ENCODE measurements at places on chromosomes 7 and 10.
A peak's percentile ranks its signal among the peaks of the same experiment; 100 is the strongest.

- no peak for DNase-seq
Observed at GRCh38 chr10:7501157-7501556, 90.3 kb upstream of the SFMBT2 start.

DNA sequence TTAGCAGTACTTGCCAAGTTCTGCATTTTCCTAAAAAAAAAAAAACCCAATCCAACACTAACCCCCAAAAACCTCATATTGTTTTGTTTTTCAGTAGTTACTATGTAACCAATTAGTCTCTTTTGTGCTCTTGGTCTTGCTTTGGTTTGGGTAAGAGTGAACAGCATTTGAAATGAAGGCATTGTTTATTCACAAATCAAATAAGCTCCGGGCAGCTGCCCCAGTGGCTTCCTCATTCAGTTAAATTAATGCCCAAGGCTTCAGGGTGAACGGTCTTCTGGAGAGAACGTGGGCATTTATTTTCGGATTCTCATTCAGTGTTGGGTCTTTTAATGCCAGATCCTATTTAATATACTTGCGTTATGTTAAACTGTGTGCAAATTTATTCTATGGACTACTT lies 108.7 kb downstream of the GFRA1 start:
- no peak for DNase-seq

DNA sequence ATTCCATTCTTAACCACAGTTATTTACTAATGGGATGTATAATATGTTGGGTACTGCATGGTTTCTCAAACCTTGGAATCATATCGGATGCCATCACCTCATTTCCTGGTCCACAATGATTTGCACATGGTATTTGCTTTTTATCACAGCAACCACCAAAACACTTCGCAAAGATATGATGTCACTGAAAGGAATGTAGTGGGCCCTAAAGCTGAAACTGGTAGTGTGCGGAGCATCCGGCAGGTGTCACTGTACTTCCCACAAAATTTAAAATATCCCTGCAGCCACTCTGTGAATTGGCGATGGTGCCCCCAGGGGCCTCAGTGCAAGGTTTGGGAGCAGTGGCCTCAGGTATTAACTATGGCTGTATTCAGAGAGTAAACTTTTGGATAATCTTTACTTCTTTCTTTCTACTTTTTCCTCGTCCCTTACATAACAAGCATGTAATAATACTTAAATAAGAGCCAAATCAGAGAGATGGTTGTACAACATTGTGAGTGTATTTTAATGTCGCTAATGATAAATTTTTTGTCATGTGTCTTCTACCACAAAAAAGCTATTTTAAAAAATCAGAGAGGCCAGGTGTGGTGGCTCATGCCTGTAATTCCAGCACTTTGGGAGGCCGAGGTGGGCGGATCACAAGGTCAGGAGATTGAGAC lies 66.2 kb downstream of the FAM241B start:
- no peak for DNase-seq

- no peak for DNase-seq
Observed at GRCh38 chr10:132139526-132139925, 47.2 kb upstream of the DPYSL4 start.

DNA sequence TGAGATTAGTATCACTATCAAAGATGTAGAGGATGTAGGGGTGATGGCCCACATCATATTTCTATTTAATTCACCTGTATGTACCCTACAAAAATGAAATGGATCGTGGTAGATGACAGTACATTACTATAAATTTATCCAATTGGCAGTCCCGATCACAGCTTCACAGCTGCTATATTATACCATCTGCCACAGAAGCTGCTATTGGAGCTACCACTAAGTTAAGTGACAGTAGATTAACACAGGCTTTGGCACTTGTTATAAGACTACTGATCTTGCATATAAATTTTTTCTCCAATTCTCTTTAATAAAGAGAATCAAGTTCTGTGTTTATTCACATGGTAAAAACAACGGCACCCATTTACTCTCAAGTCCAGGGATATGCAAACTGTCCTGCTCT lies 24.9 kb upstream of the MAGI2 start:
- no peak for DNase-seq

DNA sequence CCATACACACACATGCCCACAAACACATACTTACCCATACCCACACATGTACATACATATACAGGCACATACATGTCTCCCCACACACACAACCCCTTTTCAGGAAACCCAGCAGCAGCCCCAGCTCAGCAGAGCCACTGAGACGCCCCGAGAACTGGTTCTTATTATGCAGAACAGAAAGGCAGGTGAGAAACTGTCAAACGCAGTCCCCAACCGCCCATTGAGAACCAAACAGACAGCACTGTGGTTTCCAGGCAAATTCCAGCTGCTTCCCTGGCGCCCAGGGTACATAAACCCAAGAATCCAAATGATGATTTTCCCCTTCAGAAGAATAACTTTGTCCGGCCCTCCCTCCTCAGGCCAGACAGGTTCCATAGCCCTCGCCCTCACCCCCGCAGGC lies 366.6 kb upstream of the ZMIZ1 start:
- DNase-seq = no peak

GRCh38 chr10:70903262-70903921 lies 15.0 kb upstream of the PCBD1 start:
- no peak for DNase-seq

DNA sequence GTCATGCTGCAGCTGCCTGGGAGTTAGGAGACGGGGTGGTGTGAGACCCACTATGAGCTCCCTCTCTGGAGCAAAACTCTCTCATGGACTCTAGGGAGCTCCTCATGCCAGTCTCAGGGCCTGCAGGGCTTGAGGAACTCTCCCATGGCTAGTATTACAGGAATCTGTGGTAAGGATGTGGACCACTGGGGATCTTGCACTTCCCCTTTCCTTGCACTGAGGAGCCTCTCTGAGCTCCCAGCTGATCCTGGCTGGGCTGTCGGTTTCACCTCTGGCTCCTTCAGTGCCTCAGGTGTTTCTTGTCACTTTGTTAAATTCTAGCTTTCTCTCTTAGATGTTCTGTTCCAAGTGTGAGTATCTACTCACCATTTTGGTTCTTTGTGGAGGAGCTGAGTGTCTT lies 71.6 kb upstream of the IMMP2L start:
- no peak for DNase-seq

DNA sequence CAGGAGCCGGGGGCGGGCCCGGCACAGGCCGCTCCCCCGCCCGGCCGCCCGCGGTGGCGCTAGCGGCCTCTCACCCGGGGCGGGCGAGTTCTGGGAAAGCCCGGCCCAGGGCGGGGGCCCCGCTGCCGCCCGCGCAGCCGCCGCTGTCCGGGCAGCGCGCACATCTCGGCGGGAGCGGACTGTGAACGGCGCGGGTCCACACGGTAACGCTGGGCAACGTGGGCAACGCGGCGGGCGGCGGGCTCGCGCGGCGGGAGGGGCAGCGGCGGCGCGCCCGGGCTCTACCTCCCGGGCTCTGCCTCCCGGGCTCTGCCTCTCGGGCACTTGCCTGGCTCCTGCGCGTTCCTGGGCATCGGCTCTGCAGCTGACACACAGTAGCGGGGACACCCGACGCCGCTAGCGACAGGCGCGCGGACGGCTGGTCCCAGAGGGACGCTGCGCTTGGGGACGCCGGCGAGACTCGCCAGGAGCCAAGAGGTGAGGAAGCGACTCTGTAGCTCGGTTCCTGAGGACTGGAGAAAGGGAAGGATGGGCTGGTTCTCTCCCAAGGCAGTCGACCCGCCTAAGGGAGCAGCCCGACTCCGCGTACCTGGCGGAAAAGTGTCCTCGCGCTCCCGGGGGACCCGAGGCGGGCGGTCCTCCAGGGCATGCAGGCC lies at the start of gene PLCE1:
TSS of gene PLCE1 (plus strand) at position 150 of the 656 bp plus-strand sequence. CDS start 37,116 bp downstream, outside the sequence.
- DNase-seq = no peak

GRCh38 chr7:74271742-74272141 lies 17.5 kb upstream of the CLIP2 start:
- no peak for DNase-seq

DNA sequence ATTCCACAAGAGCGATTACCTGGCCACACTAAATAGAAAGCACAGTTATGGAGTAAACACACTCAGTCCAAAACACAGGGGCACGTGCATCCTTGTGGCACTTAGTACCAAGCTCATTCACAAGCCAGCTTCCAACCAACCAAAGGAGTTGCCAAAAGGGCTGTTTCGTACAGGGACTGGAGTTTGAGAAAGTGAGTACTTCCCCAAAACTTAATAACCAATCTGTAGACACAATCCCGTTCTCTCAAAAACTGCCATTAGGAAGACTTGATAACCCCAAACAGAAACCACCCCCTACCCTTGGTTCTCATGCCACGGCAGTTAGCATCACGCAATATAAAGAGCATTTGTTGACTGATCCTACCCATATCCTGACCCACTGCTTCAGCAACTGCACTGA lies 166.2 kb upstream of the ASAH2 start:
- no peak for DNase-seq

- DNase-seq = no peak
Observed at GRCh38 chr7:149616898-149617297, 119.3 kb upstream of the ZNF746 start.

- DNase-seq = peak; percentile 53
Observed at GRCh38 chr7:114865564-114865963, 56.3 kb upstream of the MDFIC start.

GRCh38 chr10:47169581-47169980 lies 130.4 kb upstream of the GDF10 start:
- DNase-seq = no peak

- no peak for DNase-seq
Observed at GRCh38 chr10:104642658-104643302, 1.7 kb downstream of the SORCS3 start.

- no peak for DNase-seq
Observed at GRCh38 chr10:104021246-104021645, 54.3 kb downstream of the SLK start.

GRCh38 chr7:8084836-8085235 lies 116.2 kb downstream of the GLCCI1 start:
- DNase-seq = no peak

DNA sequence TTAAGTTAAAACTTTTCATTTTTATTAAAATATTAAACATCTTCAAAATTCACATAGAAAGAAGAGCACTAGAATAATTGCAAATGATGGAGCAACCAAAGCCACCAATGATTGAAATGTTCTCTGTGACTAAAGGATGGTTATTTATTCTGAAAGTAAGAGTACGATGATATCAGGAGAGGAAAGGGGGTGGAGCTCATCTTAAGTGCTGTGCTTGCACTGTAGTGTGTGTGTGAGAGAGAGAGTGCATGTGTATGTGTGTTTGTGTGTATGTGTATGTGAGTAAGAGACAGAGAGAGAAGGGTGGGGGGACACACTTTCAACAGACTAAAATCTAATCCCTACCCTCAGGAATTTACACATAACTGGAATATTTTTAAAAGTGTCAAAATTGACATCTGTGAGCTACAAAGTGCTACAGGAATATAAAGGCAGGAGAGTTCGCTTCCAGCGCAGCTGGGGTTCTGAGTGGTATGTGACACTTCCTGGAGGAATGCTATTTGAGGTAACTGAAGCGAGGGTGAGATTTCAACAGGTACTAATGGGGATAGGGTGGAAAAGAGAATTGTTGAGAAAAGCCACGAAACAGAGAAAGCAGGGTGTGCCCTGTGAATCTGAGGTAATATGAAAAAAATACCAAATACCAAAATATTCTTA lies 57.2 kb upstream of the SMNDC1 start:
- no peak for DNase-seq

GRCh38 chr10:114026189-114027040 lies 17.3 kb upstream of the ADRB1 start:
- no peak for DNase-seq

DNA sequence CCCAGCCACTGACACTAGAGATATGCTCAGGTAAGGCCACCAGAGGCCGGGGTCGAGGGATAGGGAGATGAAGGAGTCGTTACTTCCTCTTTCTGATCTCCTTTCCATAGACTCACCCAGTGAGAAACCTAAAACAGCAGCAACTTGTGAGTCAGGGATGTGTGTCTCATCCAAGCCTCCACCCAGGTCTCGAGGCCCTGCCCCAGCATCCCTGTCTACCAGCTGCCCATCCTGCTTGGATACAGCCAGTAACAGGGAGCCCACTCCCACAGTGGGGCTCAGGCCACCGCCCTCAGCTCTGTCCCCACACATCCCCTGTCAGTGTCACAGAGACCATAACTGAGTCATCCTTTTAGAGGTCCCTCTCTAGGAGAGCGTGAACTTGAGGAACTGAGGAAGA lies 49.6 kb upstream of the CHST15 start:
- DNase-seq = peak; percentile 27

GRCh38 chr10:5737352-5737751 lies 52.7 kb downstream of the TASOR2 start:
- no peak for DNase-seq

GRCh38 chr10:89129911-89130310 lies 77.2 kb downstream of the CH25H start:
- DNase-seq = peak; percentile 29

DNA sequence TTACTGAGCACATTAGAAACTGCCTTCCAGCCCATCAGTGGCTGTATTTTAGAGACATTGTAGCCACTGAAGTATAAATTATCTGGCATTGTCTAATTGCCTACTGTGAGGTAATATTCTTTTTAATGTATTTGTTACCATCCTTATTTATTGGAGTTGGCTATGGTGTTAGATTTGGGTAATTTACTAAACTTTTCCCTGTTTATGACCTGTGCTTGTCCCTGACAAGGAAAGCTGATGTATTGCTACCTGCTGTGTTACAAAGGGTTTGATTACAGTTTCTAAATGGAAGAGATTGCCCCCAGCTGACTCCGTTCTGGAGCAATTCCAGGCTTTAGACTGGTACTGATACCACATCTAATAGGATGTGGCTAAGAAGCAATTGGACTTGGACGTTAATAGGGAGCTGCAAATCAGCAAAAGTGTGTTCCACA lies 12.3 kb upstream of the ASCC1 start:
- DNase-seq = no peak

- no peak for DNase-seq
Observed at GRCh38 chr10:84317174-84317573, 11.2 kb upstream of the CCSER2 start.

- DNase-seq = no peak
Observed at GRCh38 chr7:159122276-159122675, 22.4 kb downstream of the VIPR2 start.

- DNase-seq = no peak
Observed at GRCh38 chr10:31340343-31340742, 21.3 kb downstream of the ZEB1 start.

DNA sequence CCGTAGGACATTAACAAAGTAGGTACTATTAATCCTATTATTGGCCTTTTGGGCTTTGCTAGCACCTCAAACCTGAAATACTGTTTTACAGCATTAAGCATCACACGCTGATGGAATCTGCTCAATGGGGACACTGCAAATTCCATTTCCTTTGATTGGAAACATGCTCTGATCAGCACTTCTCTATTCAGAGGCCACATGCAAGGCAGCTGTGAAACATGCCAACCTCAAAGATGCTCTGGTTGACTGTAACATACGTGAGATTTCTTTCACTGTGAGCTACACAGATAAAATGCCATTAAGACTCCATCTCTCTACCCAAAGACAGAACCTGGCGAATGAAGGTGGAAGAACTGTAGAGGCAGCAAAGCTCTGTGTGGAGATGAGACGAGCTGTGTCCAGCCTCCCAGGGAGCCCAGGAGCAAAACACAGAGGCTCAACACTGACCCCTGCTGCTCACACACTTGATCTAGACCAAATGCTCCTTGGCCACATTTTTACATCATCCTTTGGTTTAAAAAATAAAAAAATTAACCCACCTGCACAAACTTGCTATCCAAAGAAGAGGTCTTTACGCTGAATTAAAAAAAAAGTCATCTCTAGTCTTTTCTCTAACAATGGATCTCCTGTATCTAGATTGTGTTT lies 8.0 kb downstream of the RSU1 start:
- peak; percentile 23 for DNase-seq

- DNase-seq = no peak
Observed at GRCh38 chr10:103701380-103702222, 153.8 kb downstream of the SH3PXD2A start.

GRCh38 chr10:84308021-84308420 lies 20.4 kb upstream of the CCSER2 start:
- no peak for DNase-seq

- DNase-seq = no peak
Observed at GRCh38 chr10:99927721-99928280, 81.9 kb downstream of the DNMBP start.
